Stimulated activated CD4-positive, alpha-beta T cell treated with anti-CD3 and anti-CD28 coated beads, TNF-alpha, amount 100 ng/mL, for 24 hours (primary cell): ENCODE measurements at places on chromosomes 2 and 18.

DNA sequence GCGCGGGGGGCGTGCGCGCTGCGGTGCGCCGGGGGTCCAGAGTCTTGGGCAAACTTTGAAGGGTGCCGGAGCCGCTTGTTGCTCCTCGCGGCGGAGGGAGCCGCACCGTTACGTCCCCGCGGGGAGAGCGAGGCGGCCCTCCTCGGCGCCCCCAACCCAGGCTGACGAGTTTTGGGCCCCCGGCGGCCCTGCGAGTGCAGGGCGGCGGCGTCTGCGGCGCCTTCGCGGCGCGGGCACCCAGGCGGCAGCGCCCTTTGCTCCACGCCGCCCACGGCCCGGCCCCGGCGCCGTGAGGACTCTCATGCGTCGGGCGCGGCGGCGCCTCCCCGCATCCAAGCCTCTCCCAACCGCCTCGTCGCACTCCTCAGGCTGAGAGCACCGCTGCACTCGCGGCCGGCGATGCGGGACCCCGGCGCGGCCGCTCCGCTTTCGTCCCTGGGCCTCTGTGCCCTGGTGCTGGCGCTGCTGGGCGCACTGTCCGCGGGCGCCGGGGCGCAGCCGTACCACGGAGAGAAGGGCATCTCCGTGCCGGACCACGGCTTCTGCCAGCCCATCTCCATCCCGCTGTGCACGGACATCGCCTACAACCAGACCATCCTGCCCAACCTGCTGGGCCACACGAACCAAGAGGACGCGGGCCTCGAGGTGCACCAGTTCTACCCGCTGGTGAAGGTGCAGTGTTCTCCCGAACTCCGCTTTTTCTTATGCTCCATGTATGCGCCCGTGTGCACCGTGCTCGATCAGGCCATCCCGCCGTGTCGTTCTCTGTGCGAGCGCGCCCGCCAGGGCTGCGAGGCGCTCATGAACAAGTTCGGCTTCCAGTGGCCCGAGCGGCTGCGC is 814 bp downstream of the FZD7 start:
- DNase-seq = no peak

DNA sequence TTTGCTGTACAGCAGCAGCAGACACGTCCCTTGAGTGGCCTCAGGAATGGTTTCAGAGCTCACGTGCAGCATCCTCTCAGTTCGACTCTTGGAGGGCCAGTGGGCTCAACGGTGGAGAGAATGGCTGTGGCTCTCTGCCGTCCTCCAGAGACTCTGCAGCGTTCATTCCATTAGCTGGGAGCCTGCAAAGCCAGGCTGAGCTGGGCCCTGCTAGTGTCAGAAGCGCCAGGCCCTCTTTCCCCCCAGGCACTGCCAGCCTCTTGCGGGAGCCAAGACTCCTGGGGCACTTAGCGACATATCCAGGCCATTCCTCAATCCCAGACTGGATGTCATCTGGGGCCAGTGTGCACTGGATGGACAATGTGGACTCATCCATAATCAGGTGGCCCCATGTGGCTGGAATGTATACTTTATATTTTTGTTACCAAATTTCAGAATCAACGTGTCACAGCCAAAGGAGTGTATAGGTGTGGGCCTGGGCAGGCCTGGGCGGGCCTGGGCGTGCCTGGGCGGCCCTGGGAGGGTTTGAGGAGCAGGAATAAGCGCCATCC is 125.1 kb upstream of the EPAS1 start:
- DNase-seq = no peak

- DNase-seq = no peak
Observed at GRCh38 chr2:98502556-98503335, 58.1 kb downstream of the INPP4A start.

GRCh38 chr2:140669911-140670310 is 1460.9 kb downstream of the LRP1B start:
- DNase-seq = no peak

DNA sequence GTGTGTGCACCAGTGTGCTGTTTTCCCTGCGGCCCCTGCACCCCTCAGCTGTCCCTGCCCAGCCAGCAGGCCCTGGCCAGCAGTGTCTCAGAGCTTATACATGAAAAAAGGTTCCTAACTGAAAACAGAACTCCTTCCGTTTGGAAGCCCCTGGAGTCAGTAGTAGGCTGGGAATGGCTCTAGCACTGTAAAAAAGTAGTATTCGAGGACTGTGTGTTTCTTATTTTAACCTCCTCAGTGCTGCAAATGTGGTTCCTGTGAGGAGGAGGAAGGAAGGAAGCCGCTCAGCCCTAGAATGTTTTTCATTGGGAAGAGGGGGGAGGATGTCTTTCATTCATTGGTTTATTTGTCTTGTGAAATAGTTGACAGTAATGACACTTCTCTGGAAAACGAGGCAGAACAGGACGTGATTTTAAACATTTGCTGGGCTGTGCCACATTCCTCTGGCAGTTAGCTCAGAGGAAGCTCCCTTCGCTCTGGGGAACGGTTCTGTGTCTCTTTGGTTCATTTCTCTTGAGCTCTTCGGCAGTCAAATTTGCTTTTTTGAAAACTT is 103.5 kb downstream of the SPTBN1 start:
- DNase-seq = no peak
